ENCODE measurements at places on chromosomes 5 and 9.

GRCh38 chr5:147673266-147673665 is 109.3 kb downstream of the JAKMIP2 start:
- DNase-seq: peak; percentile 56

DNA sequence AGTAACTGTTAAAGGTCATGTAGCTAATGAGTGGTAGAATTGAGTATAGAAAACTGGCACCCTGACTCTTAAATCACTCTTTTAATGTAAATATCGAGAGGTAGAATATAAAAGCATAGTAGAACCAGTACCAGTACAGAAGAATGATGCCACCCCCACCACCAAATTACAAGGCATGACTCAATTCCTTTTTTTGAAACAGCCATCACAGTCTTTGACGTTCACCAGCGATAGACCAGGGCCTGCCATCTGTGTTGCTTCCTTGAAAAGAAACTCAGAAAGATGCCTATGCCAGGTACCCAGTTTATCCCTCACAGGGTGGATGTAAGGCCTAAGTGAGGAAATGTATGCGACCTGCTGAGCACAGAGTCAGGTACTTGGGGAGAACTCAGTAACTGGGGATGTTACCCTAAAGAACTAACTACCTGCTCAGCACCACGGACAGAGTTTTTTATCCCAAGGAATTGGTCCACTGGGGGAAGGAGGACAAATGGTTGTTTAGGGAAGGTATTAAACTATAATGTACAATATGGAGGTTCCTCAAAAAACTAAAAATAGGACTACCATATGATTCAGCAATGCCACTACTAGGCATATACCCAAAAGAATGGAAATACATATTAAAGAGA is 116.5 kb downstream of the BRINP1 start:
- no peak for DNase-seq

DNA sequence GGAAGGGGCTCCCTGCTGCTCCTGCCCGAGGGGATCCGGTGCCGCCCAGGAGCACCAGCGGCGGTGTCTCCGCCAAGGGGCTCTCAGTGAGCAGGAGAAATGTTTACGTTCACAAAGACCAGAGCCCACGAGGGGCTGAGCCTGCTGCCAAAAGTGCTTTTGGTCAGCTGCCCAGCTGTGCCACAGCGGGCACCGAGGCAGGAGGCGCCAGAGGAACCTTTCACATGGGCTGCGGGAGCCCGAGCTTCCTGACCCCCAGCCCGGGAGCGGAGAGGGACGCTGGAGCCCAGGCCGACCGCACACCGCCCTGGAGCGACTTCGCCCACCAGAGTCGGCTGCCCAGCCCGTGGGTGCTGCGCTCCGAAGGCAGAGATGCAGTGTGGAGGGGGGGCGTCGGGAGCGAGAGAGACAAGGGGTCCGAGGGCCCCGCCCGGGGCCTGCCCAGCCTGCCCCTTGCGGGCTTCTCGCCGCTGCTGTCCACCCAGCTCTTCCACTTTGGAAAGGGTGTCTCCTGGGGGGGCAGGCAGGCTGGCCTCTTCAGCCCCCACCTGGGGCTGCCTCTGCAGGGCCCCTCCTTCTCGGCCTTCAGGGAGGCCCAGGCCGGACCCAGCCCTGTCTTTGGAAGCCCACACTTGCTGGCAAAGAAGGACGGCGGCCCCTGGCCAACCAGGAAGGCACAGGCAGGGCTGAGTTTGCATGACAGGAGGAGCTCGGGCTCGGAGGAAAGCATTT is 7.9 kb downstream of the PPP1R26 start:
- no peak for DNase-seq

DNA sequence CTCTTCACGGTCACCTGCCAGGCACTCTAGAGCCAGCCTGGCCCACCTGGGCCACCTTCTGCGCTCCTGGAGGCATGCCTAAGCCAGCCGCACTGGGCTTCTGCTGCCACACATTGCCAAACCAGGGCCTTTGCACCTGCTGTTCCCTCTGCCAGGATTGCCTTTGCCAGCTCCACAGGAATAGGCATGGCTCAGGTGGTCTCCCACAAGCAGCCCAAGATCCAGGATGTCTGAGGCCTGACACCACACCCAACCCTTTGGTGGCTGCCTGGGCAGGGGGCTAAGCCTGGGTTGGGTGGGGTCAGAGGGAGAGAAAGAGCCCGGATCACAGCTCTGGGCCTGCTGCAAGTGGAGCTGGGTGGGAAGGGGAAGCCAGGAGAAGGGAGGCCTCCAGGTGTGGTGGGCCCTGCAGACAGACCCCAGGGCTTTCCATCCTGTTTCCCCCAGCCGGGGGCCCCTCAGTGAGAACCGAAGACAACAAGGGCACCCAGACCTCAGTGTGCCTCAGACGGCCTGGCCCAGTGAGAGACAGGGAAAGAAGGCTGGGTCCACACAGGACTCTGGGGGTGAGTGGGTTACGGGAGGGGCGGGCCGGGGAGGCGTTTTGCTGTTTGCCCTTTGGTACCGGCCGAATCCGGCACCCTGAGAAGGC is 672 bp upstream of the SUSD3 start:
- DNase-seq: no peak

- no peak for DNase-seq
Measured at GRCh38 chr9:112777914-112778313, 27.4 kb downstream of the SNX30 start.

DNA sequence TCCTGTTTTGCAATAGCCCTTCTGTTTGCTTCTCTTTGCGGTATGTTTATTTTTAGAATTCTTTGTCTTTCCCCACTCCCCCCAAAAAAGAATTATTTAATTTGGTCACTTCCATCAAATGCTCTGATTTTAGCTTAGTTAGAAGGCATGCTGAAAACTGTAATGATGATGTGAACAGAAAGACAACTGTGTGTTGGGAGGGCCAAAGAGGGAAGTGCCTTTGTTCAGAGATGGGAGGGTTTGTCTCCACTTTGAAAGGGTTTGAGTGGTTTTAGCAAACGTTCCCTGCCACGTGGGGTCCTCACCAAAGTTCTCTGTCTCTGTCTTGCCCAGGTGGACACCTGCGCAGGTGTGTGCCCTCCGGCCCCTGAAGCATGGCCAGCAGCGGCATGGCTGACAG is 41.9 kb downstream of the SYK start:
- DNase-seq: no peak

Data from NCI-H345 (cell line).